ENCODE measurements at places on chromosomes 11 and 22.

GRCh38 chr11:112471731-112472130 lies 211.1 kb upstream of the PLET1 start:
- no peak for DNase-seq

GRCh38 chr22:44479662-44480061 lies 18.4 kb downstream of the RTL6 start:
- DNase-seq = no peak

DNA sequence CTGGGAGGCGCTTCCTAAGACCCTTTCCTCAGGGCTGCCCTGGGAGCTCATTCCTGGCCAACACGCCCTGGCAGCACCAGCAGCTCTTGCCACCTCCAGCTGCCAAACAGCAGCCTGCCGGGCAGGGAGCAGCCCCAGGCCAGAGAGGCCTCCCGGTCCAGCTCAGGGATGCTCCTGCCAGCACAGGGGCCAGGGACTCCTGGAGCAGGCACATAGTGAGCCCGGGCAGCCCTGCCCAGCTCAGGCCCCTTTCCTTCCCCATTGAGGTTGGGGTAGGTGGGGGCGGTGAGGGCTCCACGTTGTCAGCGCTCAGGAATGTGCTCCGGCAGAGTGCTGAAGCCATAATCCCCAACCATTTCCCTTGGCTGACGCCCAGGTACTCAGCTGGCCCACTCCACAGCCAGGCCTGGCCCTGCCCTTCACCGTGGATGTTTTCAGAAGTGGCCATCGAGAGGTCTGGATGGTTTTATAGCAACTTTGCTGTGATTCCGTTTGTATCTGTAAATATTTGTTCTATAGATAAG lies 7.6 kb downstream of the SLC39A13 start:
- DNase-seq = no peak

- DNase-seq = no peak
Measured at GRCh38 chr11:65357856-65358356, 3.4 kb downstream of the TIGD3 start.

GRCh38 chr11:45801723-45802315 lies 3.1 kb upstream of the SLC35C1 start:
- DNase-seq = no peak

DNA sequence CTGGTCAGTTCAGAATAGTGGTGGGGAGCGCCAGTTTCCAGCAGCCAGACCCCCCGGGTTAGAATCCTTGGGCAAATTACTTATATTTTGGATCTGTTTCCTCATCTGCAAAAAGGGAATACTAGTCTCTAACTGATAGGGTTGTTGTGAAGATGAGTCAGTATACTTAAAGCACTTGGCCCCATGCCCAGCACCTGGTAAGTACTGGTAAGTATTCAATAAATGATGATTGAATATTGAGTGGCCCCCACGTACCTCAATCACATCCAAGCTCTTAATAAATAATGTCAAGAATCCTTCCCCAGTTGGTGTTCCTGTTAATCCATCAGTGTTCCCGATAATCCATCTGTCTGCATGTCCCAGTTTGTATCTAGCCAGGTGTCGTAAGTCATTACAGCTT lies 12.1 kb downstream of the ACP2 start:
- DNase-seq = no peak

DNA sequence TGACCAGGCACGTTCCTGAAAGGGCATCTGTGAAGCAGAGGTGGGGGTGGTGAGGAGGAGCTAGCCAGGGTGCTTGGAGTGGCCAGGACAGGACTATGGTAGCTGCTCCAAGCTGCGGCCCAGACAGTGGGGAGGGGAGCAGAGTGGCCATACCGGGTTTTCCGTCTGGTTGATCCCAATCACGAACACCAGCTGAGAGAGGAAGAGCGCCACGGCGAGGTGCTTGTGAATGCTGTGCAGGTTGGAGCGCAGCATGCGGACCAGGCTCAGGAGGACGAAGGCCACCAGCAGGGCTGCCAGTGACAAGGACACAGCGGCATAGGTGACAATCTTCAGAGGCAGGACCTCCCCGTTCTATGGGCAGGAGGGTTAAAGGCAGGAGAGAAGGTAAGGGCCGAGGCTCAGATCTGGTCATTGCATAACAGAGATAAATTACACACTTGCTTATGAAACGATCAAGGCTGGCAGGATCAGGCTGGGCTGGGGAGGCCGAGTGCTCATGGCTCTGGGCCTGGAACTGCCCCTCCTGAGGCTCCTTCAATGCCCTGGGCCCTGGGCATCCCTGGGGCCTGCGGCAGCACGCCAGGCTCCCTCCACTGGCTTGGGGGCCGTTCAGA lies 41.5 kb downstream of the TRMU start:
- no peak for DNase-seq

- DNase-seq = no peak
Measured at GRCh38 chr22:42277988-42278776, 7.7 kb upstream of the TCF20 start.

- no peak for DNase-seq
Measured at GRCh38 chr11:69390561-69390960, 90.9 kb upstream of the LINC01488 start.

GRCh38 chr11:114057147-114057546 lies 2.4 kb upstream of the ZBTB16 start:
- DNase-seq = no peak

- no peak for DNase-seq
Measured at GRCh38 chr11:86488553-86488952, 113.9 kb downstream of the CCDC81 start.

DNA sequence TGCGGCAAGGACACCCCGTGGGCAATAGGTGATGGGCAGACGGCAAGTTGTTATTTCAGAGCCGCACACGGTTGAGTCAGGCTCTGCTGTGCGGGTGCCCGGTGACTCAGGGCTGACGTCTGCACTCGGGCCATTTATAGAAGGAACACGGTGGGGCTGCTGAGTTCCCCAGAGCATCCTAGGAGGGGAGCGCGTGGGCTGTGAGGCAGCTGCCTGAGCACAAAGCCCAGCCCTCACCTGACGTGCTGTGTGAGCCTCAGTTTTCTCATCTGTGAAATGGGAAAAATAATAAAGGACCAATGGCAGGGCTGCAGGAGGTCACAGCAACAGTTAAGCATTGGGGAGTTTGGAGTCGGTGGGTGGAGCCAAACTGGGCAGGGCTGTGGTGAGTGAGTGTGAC lies 11.3 kb upstream of the RHOD start:
- DNase-seq = no peak

DNA sequence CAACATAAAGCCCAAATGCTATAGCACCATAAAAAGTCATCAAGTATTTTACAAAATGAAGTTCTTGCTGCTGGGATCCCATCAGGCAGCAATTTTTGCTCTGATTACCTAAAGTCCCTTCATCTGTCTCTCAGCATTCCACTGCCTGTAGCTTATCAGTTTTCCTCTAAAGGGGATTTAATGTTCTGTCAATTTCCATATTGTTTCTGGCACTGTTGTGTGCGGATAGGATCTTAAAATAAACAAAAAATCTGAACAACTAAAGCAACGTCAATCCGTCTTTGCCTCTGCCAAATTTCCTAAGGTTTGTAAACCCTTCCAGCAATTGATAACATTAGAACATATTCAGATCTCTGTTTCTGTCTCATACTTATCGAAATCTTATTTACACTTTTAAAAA lies 1126.3 kb upstream of the RAG2 start:
- no peak for DNase-seq

DNA sequence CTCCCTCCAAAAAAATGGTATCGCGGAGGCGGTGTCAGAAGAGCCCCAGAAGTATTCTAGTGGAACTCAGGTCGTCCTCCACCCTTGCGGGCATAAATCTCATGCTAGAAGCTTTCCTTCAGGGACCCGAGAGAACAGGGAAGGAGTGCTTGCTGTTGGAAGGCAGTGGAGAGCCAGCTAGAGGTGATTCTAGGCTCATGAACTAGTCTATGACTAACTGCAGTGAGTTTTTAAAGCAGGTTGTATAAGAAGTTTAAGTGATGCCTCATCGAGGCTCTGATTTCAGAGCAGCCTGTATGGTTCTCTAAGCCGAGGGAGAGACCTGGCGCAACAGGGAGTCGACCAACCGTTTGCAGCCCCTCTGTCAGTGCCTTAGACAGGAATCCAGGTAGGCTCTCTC lies 85.7 kb downstream of the TBC1D22A start:
- DNase-seq = no peak

GRCh38 chr11:106959800-106960199 lies 58.5 kb downstream of the GUCY1A2 start:
- no peak for DNase-seq

DNA sequence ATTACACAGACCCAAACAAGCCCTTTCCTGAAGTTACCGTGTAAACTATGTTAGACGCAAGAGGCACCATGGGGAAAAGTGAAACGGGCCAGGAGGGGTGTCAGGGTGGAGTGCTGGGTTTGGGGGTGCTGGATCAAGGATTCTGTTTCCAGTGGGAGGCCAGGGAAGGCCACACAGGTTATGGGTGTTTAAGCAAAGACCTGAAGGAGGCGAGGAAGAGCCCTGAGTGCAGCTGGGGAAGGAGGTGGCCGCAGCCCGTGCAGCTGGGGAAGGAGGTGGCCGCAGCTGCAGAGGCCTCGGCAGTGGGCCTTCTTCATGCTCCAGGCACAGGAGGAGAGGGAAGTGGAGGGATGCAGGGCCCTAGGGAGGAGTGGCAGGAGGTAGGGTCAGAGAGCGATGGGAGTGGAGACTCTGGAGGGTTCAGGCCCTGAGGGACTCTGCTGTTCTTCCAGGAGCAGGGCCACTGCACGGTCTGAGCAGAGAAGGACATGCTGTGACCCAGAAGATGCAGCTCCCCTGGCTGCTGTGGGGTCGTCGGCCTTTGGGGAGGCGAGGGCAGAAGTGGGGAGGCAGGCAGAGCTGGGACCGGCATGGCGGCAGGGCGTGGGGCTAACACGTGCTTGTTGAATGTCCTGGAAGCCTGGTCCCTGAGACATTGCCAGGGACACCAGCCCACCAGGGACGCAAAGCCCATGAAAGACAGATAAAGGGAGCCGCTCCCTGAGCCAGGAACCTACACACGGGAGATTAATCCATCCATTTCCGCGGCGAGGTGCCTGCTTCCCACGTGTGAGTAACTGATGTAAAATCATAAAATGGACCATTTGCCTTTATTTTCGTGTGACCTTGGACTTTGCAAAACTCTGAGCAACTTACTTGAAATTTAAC lies 1049.1 kb downstream of the BRD1 start:
- no peak for DNase-seq

GRCh38 chr11:70205766-70206165 lies 2.7 kb downstream of the FADD start:
- DNase-seq = no peak

GRCh38 chr11:122778148-122778547 lies 60.2 kb upstream of the CRTAM start:
- no peak for DNase-seq

GRCh38 chr22:30749272-30749671 lies 54.6 kb downstream of the OSBP2 start:
- no peak for DNase-seq

GRCh38 chr11:75656044-75656727 lies 12.7 kb downstream of the MAP6 start:
- no peak for DNase-seq

- no peak for DNase-seq
Measured at GRCh38 chr11:70551351-70552166, 153.2 kb downstream of the CTTN start.

DNA sequence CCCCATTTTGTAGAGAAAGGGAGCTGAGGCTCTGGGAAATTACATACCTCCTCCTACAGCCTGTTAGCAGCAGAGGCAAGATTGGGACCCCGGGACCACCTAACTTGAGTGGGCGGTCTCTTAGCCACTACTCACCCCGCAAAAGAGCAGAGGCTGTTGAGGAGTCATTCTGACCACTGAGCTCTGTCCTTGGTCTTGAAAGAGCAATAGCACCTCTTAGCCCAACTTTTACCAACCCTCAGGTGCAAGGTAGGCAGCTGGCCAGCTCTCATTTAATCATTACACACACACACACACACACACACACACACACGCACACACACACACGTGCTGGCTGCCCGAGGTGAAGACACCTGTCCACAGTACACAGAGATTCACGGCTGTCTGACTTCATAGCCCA lies 115.8 kb upstream of the ASPHD2 start:
- DNase-seq = no peak

DNA sequence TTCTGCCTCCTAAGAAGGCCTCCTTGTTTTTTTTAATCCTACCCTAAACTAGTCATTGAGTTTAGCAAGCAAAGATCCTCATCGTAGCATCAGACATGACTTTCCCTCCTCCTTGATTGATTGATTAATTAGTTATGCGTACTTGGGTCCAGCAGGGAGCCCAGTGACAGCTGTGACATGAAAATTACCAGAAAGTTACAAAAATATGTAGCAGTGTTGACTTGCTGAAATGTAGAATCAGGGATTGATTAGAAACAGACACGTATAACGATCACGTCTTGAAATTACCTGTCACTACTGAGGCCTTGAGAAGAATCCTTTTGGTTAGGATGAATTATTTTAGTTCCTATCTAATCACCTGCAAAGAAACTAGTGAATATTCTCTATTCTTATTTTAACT lies 167.4 kb upstream of the MPPED2 start:
- no peak for DNase-seq

GRCh38 chr11:5690216-5690615 lies 626 bp downstream of the TRIM22 start:
- no peak for DNase-seq

DNA sequence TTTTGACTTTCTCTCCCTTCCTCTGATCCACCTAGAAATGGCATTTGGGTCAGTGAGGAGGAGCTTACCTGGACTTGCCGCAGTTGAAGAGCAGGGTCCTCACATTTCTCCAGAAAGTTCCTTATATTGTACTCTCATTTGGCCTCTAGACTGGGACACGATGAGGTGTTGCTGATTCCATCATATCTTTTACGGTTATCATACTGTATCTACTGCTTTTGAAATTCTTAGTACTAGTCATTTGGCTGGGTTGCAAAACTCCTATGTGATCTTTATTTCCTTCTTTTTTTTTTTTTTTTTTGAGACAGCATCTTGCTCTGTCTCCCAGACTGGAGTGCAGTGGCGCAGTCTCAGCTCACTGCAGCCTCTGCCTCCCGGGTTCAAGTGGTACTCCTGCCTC lies 58.7 kb upstream of the FAM181B start:
- no peak for DNase-seq

- no peak for DNase-seq
Measured at GRCh38 chr11:44781655-44782054, 54.9 kb downstream of the TSPAN18 start.

DNA sequence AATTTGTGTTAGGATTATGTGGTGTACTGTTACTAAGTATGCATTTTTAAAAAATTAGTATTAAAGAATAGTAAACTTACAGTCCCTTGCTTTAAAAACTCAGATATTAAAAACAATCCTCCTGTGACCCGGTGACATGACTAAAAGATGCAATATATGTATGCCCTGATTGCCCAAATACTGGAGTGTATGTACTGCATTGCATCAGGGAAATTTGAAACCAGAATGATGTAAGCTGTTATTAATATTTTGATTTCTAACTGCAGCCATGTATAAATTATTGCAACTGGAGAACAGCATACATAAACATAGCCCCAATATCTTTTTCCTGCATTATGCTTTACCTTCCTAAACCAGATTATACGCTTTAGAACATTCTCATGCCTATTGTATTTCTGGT lies 3.7 kb upstream of the HSPA8 start:
- DNase-seq = no peak

GRCh38 chr11:86066657-86067008 lies 2.3 kb downstream of the PICALM start:
- DNase-seq = no peak

All from iPS DF 6.9 (cell line).